ENCODE measurements at places on chromosomes 7 and 10.
A peak's percentile ranks its signal among the peaks of the same experiment; 100 is the strongest.

- no peak for DNase-seq
These were observed 71.3 kb downstream of the CUL1 start for GRCh38 chr7:148770004-148770403.

- DNase-seq: no peak
These were observed 15.5 kb downstream of the NPS start for GRCh38 chr10:127564644-127565043.

GRCh38 chr7:14197280-14197679 lies 207.8 kb upstream of the ETV1 start:
- peak; percentile 18 for DNase-seq

DNA sequence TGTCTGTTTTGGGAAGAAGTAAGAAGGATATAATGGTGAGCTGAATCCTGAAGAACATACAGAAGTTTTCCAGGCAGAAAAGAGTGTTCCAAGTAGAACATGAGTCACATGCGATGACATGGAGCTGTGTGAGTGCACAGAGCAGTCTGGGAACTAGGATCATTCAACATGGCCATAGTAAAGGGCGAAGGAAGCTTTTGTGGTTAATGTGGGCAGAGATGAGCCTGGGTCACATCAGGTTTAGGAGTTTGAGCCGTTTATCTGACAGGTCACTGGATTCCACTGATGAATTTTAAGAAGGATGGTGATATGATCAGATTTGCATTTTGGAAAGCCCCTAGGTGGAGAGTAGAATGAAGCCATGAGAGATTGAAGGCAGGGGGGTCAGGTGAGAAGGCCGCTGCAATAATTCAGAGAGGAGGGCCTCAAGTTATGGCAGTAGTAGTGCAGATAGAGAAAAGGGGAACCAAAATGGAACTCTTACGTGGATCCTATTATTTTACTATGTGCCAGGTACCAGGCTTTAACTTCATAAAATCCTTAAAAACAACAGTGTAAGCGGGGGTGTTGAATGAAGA lies 171.3 kb downstream of the RNLS start:
- no peak for DNase-seq

DNA sequence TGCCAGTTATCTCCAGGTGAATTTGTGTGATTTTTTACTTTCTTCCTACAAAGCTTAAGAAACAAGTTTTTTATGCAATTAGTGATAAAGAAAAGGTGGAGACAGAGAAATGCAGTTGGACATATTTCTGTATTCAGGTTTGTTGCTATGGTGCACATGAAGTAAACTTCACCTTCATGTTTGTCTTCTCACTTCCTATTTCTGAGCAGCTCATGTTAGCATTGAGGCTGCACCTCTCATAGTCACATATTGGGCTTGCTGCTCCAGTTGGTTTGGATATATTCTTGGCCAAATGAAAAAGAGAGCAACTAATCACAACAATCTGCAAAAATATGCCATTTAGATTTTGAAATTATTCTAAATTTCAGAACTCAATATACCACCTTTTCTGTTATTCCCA lies 475.6 kb upstream of the ZWINT start:
- no peak for DNase-seq

- peak; percentile 61 for DNase-seq
These were observed 40.7 kb upstream of the SDK1 start for GRCh38 chr7:3260401-3260715.
